ENCODE measurements at places on chromosomes 4 and X.

GRCh38 chrX:71183341-71183740, 38.7 kb downstream of the NLGN3 start:
- peak; percentile 55 for DNase-seq

GRCh38 chr4:1379351-1379781, 26.9 kb downstream of the NKX1-1 start:
- no peak for DNase-seq

DNA sequence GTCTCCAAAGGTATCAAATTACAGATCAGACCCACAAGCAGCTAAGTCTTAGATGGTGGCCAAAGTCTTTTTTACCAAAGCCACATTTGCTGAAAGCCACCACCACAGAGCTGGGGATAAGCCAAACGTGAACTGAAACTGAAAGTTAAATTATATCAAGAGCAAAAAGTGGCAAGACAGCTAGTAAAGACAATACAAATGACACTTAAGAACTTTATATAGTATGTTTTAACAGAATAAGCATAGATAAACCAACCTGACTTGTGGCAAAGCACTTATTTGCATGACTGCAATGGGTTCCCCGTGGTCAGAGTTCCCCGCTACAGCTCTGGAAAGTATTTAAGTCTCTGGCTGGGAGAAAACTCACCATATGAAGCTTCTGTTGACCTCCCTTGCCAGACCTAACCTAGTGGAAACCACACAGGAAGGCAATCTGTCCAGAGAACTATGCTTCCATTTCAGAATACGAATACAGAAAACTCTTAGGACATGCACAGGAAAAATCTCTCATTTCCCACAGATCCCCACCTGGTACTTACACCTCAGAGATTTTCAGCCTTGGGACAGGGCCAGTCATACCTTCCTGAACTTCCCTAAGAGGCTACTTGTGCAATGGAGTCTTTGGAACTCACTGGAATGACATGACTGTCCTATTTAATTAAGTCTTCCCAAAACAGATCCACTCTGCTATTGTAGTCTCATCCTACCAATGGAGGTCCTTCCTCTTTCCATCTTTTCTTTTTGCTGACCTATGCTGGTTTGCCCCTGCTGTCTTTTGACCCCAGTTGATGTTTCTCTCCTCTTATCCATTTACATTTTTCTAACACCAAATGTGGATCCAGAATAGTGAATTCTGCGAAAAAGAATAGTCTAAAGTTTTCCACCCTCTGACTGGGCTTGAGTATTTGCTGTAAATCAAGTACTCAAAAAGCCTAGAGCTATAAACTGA, 225.1 kb downstream of the NR3C2 start:
- no peak for DNase-seq

DNA sequence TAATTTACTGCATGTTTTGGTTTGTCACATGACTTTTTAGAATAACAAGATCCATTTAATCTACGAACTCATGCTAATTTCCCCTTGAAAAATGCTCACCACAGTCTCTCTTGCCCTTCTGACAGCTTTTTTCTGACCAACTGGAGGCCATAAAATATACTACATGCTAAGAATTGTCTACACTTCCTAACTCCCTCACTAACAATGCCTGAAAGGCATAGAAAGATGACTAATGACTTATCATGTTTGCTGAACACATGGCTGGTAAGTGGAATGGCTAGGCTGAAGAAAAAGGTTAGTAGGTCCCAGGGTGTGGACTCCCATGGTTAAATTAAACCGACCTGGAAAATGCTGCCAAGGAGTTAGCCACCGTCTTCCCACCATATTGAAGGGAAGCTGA, 309.9 kb downstream of the SPOCK3 start:
- no peak for DNase-seq

- DNase-seq: no peak
These were observed 34.5 kb downstream of the PRPS1 start for GRCh38 chrX:107662824-107663223.

DNA sequence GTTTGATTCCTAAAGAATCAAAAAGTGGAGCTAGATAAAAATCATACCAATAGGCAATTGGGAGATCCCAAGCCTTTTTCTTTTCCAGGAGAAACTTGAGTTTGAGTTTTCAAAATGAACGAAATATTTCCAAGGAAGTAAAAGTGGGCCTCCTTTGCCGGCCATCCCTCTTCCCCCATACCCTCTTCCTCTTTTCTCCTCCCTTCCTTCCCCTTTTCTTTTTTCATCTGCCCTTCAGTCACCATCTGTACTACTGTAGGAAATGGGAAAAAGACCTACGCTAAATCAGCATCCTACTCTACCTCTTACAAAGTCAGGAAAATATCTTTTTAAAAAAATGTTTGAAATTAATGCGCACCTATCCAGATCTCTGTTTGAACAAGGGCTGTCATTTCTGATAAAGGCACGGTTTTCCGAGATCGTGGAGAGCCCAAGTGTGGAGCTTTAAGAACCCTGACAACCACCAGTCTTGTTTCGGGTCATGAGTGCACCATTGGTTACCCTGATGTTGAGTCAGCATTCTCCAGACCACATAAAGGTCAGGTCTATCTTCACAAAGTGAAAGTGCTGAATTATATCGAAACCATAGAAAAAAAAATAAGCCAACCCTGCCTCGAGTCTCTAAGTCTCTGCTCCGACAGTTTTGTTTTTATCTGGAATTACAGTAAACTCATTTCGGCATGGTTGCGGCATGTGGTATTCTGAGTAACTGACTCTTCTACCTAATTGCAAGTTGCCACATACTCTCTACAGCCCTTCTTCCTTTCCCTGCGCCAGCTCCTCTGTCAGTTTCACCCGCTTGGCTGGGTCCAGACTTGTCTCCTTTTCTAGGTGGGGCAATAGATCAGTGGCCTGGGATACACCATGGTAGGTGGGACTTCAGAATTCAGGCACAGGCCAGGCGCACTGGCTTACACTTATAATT, 140.2 kb upstream of the KLF3 start:
- DNase-seq: no peak

DNA sequence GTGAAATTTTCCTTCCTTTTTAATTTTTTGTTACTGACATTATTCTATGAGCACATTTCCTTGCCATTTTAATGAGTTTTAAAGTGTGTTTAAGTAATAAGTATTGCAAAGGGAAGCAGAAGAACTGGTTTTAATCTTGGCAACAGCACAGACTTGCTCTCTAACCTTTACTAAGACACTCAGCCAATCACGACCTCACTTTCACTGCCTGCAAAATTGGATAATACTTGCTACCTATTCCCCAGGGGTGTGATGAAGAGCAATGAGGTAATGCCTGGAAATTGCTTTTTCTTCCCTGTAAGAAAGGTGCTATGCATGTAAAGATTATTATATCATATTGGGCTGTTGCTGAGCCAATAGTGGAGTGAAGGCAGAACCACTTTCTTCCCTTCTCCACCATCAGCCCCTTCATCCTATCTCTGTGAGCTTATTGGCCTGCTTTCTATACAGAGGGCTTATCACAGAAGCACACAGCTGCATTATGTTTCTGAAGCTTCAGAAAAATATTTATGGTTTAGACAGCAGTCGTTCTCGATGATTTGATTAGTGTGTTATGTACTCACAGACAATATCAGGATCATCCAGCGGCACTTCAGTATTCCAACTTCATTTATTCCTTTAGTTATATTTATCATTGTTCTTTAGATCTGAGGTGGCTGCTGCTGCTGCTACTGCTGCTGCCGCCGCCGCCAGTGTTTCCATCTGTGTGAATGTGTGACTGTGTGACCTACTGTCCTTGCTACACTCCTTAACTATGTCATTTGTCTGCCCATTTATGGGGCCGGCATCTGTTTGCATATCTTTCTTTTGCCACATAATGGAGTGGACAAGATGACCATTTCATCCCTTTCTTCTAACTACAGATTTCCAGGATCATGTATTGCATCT, 255.1 kb downstream of the C4orf33 start:
- peak; percentile 54 for DNase-seq

- DNase-seq: no peak
These were observed 506.6 kb downstream of the SH3BGRL start for GRCh38 chrX:81708487-81708886.

GRCh38 chr4:101262683-101263082, 84.6 kb downstream of the PPP3CA start:
- DNase-seq: no peak

GRCh38 chr4:110518889-110519490, 43.0 kb downstream of the ENPEP start:
- no peak for DNase-seq

DNA sequence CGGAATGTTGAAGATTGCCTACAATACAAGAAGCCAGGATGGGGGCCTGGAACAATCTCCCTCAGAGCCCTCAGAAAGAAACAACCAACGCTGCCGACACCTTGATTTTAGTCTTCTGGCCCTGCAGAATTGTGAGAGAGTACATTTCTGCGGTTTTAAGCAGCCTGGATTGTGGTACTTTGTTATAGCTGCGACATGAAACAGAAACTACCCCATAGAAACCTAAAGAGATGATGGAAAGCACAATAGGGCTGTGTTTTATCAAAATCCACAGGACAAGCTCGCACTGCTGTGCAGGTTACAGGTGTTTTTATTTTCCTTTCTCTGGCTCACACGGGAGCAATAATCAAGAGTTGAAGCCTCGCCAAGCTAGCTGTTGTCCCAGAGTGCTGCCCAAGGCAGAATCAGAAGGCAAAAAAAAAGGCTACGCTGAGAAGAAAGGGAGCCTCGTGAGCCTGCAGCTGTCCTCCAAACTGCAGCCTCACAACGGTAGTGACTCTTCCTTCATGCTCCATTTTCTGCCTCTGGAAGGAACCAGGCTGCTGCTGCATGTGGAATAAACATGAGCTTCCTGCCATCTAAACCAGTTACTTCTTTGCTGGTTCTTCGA, 232.4 kb downstream of the LDB2 start:
- DNase-seq: no peak

DNA sequence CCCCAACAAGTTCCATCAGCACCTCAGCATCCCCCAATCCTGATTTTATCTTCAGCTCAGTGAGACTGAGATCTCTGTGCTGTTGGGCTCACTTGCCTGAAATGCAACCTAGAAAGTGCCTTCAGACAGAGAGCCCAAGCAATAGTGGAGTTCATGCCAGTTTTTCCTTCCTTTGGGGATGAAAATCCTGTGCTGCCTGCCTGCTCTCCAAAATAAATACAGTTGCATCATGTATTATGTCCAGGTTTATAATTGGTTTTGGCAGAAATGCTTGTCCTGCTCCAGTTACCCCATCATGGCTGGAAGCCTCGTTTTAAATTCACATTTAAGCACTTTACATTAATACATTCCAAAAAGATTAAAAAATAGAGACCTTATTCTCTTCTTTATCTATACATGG, 1865.5 kb upstream of the TENM3 start:
- DNase-seq: no peak

GRCh38 chr4:88335092-88335665, 43.5 kb upstream of the HERC6 start:
- no peak for DNase-seq

- no peak for DNase-seq
These were observed 682.3 kb upstream of the GRID2 start for GRCh38 chr4:91621446-91621845.

GRCh38 chr4:185847352-185848097, 35.5 kb upstream of the SORBS2 start:
- no peak for DNase-seq

DNA sequence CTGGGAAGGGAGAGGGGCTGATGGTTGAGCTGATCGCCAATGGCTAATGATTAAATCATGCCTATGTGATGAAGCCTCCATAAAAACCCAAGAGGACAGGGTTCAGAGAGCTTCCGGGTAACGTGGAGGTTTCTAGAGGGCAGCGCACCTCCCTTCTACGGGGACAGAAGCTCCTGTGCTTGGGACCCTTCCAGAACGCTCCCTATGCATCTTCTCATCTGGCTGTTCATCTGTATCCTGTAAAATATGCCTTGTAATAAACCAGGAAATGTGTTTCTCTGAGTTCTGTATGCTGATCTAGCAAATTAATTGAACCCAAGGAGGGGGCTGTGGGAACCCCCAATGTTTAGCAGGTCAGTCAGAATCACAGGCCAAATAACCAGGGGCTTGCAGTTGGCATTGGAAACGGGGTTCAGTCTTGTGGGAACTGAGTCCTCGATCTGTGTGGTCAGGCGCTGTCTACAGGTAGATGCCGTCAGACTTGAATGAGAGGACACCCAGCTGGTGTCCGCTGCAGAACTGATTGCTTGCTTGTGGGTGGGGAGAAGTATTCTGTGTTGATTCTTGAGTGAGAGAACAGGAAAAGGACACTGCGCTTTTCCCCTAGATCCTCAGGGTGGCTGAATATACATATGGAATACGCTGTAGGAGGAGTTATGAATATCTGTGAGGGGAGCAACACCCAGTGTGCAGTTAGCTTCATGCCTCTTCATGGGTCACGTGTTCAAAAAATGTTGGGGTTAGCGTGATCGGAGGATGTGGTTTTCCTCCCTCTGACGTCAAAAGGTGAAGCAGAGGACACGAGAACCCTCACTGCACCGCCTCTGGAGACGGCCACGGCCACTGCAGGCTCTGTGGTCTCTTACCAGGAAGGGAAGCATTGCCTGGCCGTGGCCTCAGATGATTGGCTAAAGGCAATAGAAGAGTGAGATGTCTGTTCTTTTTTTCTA, 29.2 kb downstream of the HTT-AS start:
- no peak for DNase-seq

GRCh38 chr4:184274286-184274951, 56.7 kb upstream of the ENPP6 start:
- DNase-seq: no peak

DNA sequence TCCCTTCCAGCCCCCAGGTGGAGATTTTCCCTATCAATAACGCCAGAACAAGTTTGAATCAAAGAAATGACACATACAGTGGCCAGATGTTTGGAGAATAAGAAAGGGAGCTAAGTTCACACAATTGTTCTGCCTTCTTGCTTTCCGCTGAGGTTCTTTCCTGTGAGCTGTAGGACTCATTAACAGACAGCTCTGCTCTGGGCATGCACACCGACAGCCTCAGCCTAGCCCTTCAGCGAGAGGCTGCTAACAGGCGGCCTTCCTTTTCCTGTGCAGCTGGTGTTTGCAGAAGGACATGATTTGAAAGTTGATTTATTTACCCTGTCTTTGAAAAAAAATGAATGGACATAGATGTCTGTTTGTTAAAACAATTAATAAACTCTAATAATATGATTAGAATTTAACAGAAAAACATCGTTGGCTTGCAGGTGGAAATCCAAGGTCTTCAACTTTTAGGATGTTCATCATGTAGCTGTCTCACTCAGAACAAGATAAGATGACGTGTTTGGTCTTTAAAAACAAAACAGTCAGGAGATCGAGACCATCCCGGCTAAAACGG, 183.3 kb downstream of the KDR start:
- no peak for DNase-seq

DNA sequence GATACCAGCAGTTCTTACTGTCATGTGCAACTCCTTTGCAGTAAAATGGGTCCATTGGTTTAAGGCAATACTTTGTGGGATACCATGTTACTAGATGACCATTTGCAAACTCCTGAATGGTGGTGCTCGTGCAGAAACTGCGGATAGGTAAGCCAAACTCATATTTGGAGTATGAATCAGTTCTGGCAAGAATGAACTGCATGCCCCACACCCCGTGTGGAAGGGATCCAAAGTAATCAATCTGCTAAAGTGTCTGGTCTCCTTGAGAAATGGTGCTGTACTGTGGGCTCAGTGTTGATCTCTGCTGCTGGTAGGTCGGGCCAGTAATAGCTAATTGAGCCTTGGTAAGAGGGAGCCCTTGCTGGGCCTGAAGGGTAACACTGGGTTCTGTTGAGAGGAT, 4.2 kb upstream of the TAB3 start:
- no peak for DNase-seq

- DNase-seq: no peak
These were observed 20.5 kb downstream of the RWDD4 start for GRCh38 chr4:183638436-183638835.

- DNase-seq: no peak
These were observed 112.3 kb upstream of the BANK1 start for GRCh38 chr4:101678180-101678579.

Data from left lung (tissue), 14 donors.